Breast epithelium (tissue), 4 donors: ENCODE measurements at places on chromosomes 11 and 22. TPM values are rescaled to one million over a fixed set of nuclear protein-coding genes. Genes with fewer than 3 reads are reported as not detected.

DNA sequence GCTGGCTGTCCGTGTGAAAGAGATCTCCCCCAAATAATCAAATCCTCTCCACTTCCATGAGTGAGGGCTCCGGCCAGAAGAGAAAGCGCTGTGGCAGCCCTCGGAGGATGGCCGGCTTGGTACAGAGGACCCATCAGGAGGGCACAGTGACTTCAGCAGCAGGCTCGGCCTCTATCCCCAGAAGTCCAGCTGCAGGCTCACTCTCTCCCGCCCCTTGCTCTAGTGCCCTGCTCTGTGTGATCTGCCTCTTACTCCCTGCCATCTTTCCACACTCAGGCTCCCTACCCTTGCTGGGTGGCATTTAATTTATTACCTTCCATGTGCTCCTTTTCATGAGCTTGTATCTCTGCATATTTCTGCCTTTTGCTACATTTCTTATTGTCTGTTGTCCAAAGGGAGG lies 129.7 kb downstream of the SPATA19 start:
- no peak for DNase-seq

- no peak for DNase-seq
Measured at GRCh38 chr11:132898676-132899075, 633.6 kb downstream of the OPCML start.

DNA sequence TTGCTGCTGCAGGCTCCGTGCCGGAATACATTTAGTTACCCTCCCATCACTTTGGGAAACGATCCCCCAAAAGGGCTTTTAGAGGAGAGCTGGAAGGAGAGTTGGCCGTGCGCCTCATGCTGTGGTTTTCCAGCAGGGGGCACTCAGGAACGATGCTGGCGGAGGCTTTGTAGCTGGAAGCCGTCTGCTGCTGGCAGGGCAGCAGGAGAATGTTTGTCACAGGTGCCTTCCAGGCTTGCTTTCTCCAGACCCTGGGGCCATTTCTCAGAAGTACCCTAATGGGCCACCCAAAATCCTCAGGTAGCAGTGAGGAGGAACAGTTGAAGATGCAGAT lies 30.0 kb upstream of the CABP7 start:
- no peak for DNase-seq

DNA sequence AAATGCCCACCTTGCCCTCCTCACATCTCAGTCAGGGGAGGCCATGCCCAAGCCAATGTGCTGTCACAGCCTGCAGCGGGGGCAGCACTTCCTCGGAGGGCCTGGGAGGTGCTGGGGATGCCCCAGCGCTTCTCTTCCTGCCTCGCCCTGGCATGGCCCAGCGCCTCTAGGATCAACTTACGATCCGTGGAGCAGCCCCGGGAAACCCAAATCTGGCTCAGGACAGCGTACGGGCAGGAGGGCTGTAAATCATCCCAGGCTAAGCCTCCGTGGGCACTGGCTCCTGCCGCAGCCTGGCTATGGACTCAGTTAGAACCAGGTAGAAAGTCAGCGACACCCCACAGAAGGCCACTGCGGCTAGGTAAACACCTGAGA lies 60.9 kb upstream of the EMID1 start:
- no peak for DNase-seq

The UBE4A gene
- 51.5 TPM for total RNA-seq

GRCh38 chr22:22802339-22802970 lies 85.2 kb upstream of the IGLL5 start:
- no peak for DNase-seq

DNA sequence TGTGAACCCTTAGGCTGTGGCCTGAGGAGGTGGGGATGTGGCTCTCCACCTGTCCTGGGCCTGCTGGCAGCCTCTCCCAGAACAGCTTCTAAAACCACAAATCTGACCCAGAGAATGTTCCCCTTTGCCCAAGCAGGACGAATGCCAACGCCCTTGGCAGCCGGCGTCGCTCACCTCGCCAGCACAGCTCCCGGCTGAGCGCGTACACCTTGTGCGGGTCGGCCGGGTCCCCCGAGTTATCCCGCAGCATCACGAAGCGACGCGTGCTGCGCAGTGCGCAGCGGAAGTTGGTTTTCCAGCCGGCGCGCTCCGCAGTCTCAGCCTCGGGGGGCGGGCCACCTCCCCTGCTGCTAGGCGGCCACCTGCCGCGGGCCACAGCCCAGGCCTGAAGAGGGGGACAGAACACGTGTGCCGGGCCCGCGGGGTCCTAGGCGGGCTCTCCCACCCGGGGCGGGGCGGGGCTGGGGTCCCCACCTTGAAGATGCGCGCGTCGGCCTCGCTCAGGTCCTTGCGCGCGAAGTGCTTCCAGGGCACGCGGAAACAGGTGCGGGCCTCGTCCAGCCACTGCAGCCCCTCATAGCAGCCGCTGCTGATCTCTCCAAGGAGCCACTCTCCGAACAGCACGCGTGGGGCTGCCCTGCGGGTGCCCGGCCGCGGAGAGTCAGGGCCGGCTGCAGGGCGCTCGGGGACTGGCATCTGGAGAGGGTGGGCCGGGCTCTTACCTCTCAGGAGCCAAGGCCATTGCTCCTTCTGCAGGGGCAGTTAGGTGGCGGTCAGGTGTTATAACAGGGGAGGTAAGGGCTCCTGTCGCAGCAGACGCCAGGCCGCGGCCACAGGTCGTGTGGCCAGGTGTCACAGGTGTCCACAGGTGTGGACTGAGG lies 887 bp downstream of the IRF7 start:
- no peak for DNase-seq

DNA sequence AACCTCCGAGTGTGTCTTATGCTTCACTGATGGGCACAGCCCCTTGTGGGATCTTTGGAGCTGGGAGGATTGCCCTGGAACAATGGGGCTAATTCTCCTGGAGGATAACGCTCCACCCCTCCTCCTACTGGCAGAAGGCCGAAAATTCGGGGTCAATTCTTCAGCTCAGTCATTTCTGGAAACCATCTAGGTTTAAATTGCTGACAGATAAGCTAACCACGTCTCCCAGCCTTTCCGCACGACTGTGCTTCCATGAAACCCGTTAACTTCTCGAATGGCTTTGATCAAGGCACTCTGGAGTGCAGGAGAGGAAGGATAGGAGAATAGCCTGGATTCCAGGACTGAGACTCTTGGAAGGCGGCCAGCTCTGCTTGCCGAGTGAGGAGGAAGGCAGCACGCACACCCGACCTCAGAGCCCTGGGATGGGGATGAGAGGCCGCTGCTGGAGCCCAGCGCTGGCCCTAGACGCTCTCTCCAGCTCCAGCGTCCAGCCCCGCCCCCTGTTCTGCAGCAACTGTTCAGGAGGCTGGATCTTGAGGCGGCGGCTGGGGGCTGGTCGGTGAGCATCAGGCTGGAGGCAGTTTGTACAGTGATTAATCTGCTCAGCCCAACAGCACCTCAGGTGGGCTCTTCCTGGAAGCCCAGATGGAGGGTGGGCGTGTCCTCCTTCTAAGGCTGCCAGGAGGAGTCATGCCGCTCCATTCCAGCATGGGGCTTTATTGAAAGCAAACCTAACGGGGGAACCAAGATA lies 176.7 kb upstream of the NCAM1 start:
- no peak for DNase-seq

DNA sequence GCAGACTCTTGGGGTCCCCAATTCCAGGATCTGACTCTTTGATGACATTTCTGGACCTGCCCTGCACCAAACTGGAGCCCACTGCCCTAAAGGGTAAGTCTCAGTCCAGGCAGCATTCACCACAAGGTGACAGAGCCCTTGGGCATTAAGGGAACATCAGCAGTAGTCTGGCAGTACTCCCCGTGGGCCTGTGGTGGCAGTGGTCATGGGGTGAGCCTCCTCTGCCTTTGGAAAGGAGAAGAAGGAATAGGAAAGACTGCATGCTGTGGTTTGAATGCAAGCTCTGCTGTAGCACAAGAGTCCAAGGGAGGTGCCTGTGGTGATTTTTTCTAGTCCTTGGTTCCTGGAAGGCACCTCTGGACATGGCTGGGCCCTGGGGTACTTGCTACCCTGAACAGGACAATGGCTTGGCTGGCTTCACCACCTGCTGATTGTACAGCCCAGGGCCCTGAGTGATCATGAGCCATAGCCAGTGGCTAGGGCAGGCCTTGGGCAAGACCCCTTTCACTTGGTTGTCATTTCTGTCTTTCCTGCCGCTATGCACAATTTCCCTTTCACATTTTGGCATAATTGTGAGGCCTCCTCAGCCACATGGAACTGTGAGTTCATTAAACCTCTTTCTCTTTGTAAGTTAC lies 160.7 kb upstream of the GRIA4 start:
- DNase-seq: no peak

DNA sequence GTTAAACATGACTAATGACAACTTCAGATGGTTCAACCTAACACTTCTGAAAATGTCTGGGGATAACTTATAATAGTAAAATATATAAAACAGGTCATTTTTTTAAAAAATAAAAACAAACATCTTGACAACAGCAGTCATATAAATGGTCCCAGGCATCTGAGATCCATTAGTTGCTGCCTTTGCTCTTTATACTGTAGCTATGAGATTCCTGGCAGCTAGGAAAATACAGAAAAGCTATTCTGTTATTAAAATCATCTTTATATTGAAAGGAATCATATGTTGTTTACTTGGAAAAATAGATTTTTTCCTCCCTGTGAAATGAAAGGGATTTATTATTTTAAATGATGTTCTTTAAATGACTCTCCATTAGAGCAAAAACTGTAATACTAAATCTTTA lies 55.7 kb upstream of the DEUP1 start:
- DNase-seq: no peak

- no peak for DNase-seq
Measured at GRCh38 chr11:70301721-70302418, 31.4 kb downstream of the PPFIA1 start.

DNA sequence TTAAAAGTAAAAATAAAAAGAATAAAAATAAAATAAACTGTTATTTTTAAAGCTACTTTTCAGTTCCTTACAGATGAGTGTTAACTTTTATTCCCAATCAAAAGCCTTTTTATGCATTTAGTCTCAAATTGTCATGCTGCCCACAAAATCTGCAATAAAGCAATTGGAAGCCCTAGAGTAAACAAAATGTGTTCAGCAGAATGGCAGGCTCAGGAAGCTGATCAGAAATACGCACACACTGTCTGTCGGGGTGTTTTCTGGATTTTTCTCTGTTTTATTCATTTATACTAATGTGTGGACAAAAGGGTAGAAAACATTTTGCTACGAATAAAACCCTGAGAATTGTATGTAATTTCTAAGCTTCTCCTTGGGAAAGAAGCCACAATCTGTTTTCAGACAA lies 162.8 kb downstream of the RCN1 start:
- no peak for DNase-seq

DNA sequence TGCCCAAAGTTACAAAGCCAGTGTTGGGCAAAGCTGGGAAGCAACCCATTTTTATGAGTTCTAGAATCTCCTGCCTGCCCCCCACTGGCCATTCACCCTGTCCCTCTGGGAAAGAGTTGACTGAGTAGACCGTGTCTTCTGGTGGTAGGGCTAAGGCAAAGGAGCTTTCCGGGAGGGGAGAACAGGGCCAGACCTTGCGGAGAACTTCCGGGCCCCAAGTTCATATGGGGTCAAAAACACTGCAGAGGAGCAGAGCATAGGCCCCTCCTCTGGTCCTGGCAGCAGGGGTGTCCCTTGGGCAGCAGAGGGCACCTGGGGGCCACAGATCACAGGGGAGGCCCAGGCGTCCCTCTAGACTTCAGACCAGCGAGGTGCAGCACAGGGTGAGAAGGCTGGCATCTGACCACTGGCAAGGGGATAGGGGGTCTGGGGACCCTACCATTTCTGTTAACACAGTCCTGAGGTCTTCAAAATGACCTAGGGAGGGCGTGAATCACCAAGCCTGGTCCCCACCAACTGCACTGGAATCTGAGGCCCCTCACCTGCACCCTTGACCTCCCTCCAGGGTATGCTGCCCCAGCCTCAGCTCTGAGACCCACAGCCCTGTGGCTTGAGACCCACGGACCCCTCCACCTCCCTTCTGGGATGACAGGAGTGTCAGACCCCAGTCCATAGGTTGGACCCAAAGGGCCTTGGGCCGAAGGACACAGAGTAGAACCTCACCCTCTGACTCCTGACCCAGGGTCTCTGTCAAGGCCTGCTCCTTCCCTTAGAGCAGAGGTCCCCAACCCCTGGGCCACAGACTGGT lies 1.3 kb upstream of the ARAP1 start:
- no peak for DNase-seq

- DNase-seq: no peak
Measured at GRCh38 chr11:82823647-82824619, 76.3 kb downstream of the PRCP start.

GRCh38 chr11:2143799-2144543 lies 4.8 kb upstream of the IGF2 start:
- DNase-seq: no peak

- no peak for DNase-seq
Measured at GRCh38 chr11:27254744-27255446, 108.1 kb downstream of the CCDC34 start.
